ENCODE measurements at places on chromosomes 12 and 14.

GRCh38 chr12:132517013-132517739, 27.2 kb downstream of the FBRSL1 start:
- no peak for DNase-seq

DNA sequence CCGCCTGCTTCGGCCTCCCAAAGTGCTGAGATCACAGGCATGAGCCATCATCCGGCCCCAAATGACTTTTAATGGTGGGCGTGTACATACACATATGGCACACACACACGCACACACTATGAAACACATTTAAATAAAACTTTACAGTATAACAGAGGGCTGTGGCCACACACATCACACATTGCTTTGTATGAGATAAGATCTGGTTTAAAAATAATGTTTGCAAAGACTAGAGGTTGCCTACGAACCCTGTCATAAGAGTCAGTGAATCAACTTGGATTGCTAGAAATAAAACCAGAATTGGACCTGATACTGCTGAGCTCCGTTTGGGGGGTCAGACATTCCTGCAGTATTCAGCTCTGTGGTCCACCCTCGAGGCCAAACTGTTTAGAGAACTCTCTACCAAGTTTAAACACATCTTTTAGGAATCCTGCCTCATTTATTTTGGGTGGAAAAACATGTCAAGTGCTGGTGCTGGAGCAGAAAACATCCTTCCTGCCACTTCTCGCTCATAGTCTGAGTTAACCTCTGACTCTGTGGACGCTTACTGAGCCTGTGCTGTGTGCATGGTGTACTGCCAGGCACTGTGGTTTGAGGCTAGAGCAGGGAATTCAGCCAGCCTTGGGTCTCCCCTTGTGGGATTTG, 47.8 kb upstream of the EML1 start:
- no peak for DNase-seq

DNA sequence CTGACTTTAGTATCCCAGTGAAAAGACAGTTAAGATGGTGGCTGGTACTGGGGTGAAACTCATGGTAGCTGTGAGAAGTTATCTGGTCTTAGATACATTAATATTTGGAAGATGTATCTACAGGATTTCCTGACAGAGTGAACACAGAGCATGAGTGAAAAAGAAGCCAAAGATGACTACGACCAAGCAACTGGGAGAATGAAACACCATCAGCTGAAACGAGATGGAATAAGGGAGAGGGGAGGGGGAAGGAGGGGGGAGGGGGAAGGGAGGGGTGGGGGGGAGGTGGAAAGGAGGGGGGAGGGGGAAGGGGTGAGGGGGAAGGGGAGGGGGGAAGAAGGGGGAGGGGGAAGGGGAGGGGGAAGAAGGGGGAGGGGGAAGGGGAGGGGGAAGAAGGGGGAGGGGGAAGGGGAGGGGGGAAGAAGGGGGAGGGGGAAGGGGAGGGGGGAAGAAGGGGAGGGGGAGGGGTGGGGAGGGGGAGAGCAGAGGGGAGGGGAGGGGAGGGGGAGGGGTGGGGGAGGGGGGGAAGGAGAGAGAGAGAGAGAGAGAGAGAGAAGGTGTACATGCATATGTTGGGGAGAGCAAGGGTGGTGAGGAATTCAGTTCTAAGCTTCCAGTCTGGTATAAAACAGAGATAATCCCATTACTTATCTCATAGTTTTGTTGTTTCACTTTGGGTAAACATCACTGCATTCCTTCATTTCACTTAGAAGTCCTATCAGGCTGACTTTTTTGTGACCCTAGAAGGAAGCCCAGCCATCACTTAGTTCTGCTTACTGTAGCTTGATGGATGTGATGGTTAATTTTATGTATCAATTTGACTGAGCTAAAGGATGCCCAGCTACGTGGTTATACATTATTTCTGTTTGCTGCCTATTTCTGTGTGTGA, 73.9 kb downstream of the SPPL3 start:
- DNase-seq, result no peak

DNA sequence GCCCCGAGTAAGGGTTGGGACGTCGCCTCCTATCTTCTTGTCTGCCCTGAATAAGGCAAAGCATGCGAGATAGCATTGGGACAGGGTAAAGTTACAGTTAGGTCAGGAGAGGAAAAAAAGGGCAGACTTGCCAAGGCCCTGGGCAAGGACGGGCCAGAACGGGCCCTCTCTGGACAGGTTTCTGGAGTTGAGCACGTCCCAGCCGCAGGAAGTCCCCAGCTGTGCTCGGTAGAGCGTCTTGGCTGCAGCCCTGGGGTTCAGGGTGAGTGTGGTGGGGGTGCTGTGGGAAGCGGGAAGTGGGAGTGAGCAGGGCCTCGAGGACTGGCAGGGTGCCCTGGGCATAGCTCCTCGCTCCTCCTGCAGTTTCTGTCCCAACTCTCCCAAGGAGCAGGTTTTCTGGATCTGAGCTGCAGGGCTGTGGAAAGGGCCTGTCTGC, 5.4 kb downstream of the RPS6KL1 start:
- no peak for DNase-seq

GRCh38 chr12:114774197-114774596, 90.2 kb upstream of the TBX3 start:
- no peak for DNase-seq

- DNase-seq, result no peak
Observed at GRCh38 chr14:31953210-31953609, 123.9 kb upstream of the ARHGAP5 start.
